ENCODE measurements at places on chromosomes 1 and 21. TPM values are rescaled to one million over a fixed set of nuclear protein-coding genes. Genes with fewer than 3 reads are reported as not detected.

RAB3B gene
- total RNA-seq, result 0.02 TPM

DNA sequence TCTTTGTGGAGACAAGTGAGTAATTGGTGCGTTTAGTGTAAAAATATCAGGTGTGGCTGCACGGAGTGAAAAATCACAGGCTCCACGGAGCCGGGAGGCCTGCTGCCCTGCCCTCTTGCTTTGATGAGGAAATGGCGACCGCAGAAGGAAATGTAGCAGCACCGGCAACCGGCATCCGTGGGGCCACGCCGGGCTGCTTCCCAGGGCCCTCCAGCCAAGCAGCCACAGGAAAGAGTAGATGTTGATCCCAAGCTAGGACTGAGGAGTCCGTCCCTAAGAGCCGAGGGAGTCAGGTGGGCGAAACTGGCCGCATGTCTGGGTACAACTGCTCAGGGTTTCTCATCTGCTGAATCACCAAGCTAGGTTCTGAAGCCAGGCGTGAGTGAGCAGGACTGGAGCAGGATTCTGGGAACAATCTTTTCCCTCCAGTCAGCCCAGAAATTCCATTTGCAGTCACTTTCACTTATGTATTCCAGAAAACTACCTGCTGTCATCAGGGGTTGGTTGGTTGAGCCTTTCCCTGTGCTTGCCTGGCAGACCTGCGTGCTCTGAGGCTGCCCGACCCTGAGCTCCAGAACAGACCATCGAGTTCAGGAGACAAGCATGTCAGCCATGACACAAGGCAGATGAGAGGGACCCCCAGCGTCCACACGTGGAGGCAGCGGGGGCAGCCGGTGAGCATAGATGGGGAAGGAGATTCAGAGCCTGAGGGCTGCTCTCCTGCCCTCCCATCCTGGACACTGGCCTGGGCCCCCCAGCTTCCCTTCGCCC, 5.8 kb upstream of the ITGB2 start:
- peak overlapping the region; percentile 88 for H3K4me3 ChIP-seq
- peaks cover 91% of the 10 kb centered on the region for H3K4me1 ChIP-seq
- H3K27me3 ChIP-seq, result no peaks in the 10 kb centered on the region
- H3K36me3 ChIP-seq, result peaks cover 15% of the 10 kb centered on the region
- DNase-seq, result peak; percentile 64

GRCh38 chr1:178846306-178846705, 24.6 kb downstream of the ANGPTL1 start:
- H3K4me1 ChIP-seq, result no peaks in the 10 kb centered on the region
- H3K27ac ChIP-seq, result no peak overlapping the region
- no peak overlapping the region for H3K4me3 ChIP-seq
- H3K36me3 ChIP-seq, result no peaks in the 10 kb centered on the region
- no peaks in the 10 kb centered on the region for H3K27me3 ChIP-seq

LDLRAD1 gene
- total RNA-seq, result not detected

NTMT2 gene
- not detected for total RNA-seq

TXLNA gene
- total RNA-seq, result 65.8 TPM

DNA sequence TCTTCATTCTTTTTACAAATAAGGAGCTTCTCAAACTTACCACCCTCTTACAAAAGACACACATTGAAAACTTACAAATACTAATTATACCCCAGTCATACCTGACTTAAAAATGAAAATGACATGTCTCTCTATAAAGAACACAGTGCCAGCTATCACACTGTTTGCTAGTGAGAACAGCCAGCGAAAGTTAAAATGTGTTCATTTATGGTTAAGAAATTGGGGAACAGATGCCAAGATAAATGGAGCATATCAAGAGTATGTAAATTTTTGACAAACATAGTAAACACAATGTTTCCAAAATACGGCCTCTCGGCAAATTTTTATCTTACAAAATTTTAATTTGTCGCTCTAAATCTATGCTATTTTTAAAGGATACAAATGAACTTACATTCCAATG, 1422.9 kb downstream of the KCNT2 start:
- no peaks in the 10 kb centered on the region for H3K36me3 ChIP-seq
- H3K4me3 ChIP-seq, result no peak overlapping the region
- no peaks in the 10 kb centered on the region for H3K27me3 ChIP-seq
- H3K4me1 ChIP-seq, result no peaks in the 10 kb centered on the region
- DNase-seq, result no peak
- H3K27ac ChIP-seq, result no peak overlapping the region

GRCh38 chr1:77832901-77833300, 53.5 kb downstream of the MIGA1 start:
- H3K27ac ChIP-seq, result no peak overlapping the region
- peaks cover 3% of the 10 kb centered on the region for H3K4me1 ChIP-seq
- no peaks in the 10 kb centered on the region for H3K27me3 ChIP-seq
- no peak for DNase-seq

GRCh38 chr1:91555821-91556531, 55.3 kb downstream of the CDC7 start:
- peak overlapping the region; percentile 95 for H3K27ac ChIP-seq
- H3K4me3 ChIP-seq, result peak overlapping the region; percentile 7
- DNase-seq, result peak; percentile 83
- no peaks in the 10 kb centered on the region for H3K27me3 ChIP-seq
- H3K36me3 ChIP-seq, result peaks cover 14% of the 10 kb centered on the region

GRCh38 chr1:6991266-6991665, 206.0 kb downstream of the CAMTA1 start:
- H3K27me3 ChIP-seq, result peaks cover 35% of the 10 kb centered on the region
- H3K4me3 ChIP-seq, result no peak overlapping the region
- H3K36me3 ChIP-seq, result no peaks in the 10 kb centered on the region
- no peak overlapping the region for H3K27ac ChIP-seq
- no peak for DNase-seq

DNA sequence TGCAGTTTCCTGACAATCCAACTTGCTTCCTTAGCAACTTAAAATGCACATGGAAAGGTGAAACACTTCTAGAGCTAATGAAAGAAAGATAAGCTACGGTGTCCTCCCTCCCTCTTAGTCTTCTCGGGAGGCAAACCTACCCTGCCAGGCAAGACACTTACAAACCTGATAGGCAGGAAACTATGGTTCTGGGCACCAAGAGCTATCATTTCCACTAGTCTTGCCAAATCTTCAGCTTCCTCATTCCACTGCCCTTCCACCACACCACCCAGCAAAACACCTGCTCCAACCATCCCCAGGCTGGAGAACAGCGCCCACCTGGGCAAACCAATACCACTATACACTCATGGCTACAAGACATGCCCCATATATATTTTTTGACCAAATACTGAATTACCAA, 15.2 kb downstream of the NDC1 start:
- no peaks in the 10 kb centered on the region for H3K27me3 ChIP-seq
- H3K4me1 ChIP-seq, result no peaks in the 10 kb centered on the region
- no peak overlapping the region for H3K27ac ChIP-seq

DNA sequence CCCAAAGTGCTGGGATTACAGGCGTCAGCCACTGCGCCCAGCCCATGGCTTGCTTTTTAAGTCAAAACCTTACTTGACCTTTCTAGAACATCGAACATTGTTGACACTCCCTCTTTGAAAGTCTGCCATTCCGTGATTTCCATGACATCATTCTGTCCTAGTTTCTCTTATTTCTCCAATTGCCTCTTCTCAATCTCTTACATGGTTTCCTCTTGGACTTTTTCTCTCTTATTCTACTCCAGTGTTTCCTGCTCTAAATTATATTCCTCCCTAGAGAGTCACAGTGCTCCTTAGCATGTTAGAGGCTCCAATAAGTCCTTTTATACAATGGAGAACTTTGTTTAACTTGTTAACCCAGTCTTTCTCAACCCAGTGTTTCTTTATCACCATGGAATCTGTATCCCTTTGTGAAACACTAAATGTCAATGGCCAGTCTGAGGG, 25.5 kb downstream of the JAM2 start:
- no peaks in the 10 kb centered on the region for H3K4me1 ChIP-seq
- H3K27ac ChIP-seq, result no peak overlapping the region
- H3K27me3 ChIP-seq, result peaks cover 6% of the 10 kb centered on the region
- no peak for DNase-seq

DNA sequence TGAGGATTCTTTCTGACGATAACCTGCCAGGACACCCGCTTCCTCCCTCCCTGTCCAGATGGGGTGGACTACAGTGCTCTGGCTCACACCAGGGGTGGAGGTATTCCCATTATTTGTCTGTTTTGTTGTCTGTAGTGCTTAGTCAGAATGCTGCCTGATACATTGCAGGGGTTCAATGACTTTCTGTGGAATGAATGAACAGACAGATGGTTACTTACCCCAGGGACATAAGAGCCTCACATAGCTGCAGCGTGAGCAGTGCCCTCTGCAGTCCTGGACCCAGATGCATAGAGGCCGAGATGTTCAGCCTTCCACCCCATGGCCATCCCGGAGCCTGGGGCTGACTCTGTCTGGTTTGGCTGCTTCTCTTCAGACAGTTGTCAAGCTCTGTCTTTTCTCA, 13.0 kb upstream of the F3 start:
- H3K27ac ChIP-seq, result no peak overlapping the region
- H3K36me3 ChIP-seq, result no peaks in the 10 kb centered on the region
- H3K27me3 ChIP-seq, result peaks cover 15% of the 10 kb centered on the region
- no peak overlapping the region for H3K4me3 ChIP-seq
- no peaks in the 10 kb centered on the region for H3K4me1 ChIP-seq

AMY1C gene
- not detected for total RNA-seq

DNA sequence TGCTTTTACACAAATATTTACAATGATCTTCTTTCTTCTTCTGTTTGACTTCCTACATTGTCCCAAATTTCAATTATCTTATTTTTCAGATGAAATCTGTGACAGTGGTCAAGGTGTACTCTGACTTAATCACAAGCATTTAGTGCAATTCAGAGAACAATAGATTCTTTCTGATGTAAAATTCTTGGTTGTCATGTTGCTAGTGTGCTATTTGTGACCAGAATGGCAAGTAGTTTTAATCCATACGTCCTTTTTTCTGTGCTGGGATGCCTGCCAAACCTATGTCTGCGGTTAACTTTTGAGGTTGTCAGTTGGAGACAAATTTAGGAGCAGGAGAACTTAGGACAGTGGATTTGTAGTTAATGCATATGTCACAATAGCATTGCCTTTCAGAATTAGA, 31.0 kb downstream of the NCAM2 start:
- H3K4me1 ChIP-seq, result no peaks in the 10 kb centered on the region
- H3K36me3 ChIP-seq, result no peaks in the 10 kb centered on the region
- DNase-seq, result no peak
- no peaks in the 10 kb centered on the region for H3K27me3 ChIP-seq
- H3K27ac ChIP-seq, result no peak overlapping the region
- no peak overlapping the region for H3K4me3 ChIP-seq

DNA sequence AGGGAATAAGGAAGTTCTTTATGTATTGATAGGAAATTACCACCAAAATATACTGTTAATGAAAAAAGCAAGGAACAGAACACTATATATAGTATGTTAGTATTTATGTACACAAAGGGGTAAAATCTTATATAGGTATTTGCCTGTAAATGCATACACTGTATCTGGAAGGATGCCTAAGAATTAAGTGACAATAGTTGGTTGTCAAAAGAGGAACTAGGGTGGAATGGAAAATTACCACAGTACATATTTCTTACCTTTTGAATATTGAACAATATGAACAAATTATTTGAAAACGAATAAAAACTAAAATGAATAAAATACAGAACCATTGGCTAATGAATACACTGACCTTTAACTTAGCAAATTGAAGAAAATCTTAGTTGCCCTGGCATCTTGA, 13.6 kb downstream of the ARPC5 start:
- peaks cover 23% of the 10 kb centered on the region for H3K4me1 ChIP-seq
- no peak overlapping the region for H3K4me3 ChIP-seq
- no peak for DNase-seq
- H3K27me3 ChIP-seq, result no peaks in the 10 kb centered on the region
- H3K36me3 ChIP-seq, result peaks cover 29% of the 10 kb centered on the region

GRCh38 chr1:56074007-56074651, 505.2 kb downstream of the PLPP3 start:
- no peaks in the 10 kb centered on the region for H3K4me1 ChIP-seq
- no peak for DNase-seq
- H3K27me3 ChIP-seq, result no peaks in the 10 kb centered on the region
- no peaks in the 10 kb centered on the region for H3K36me3 ChIP-seq
- no peak overlapping the region for H3K4me3 ChIP-seq

DNA sequence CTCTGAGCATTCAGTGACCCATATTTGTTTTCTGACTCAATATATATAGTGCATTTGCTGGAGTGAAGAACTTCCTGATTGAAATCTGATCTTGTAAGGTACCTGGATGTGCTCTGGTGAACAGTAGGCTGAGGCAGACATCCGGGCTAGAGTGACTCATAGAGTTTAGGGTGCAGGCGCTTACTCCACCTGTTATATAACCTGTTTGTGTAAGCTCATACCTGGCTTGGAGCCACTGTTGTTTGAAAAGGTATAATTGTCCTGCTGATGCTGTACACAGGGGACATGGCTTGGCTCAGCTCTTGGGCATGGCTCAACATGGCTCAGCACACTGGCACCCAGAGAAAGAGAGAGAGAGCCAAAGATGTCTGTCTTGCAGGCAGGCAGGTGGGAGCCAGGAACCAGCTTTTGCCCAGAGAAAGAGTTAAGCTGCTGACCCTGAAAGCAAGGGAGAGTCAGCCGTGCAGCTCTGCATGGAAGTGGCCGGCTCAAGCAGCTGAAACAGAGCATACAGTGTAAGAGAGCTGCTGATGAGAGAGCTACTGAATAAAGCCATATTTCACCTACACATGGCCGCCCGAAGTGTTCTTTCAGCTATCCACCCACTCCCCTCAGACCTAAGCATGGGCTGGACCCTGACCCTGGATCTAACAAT, 43.2 kb downstream of the GJA5 start:
- no peak for DNase-seq
- no peak overlapping the region for H3K4me3 ChIP-seq
- no peak overlapping the region for H3K27ac ChIP-seq
- H3K36me3 ChIP-seq, result no peaks in the 10 kb centered on the region
- H3K27me3 ChIP-seq, result peaks cover 19% of the 10 kb centered on the region
- peaks cover 8% of the 10 kb centered on the region for H3K4me1 ChIP-seq

CD84 gene
- total RNA-seq, result 16.2 TPM

GLIS1 gene
- not detected for total RNA-seq

CRYBG2 gene
- total RNA-seq, result 2.2 TPM

KRTAP19-3 gene
- total RNA-seq, result not detected

DNA sequence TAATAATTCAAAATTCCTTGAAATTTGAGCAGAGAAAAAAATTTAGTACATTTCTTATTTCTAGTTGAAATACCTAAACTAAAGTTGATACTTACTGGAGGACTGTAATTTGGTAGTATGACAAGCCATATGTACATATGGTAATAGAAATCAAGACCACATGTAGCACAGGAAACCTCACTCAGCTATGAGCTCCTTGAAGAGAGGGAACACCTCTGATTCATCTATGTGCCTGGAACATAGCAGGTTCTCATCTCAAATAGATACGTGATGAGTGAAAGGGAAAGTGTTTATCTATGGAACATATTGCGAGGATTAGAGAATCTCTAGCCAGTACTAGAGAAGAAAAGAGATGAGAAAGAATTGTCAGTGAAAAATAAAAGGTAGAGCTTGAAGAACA, 47.9 kb upstream of the GNG4 start:
- peaks cover 54% of the 10 kb centered on the region for H3K36me3 ChIP-seq
- DNase-seq, result no peak
- H3K27ac ChIP-seq, result no peak overlapping the region
- no peaks in the 10 kb centered on the region for H3K27me3 ChIP-seq

- DNase-seq, result no peak
- no peaks in the 10 kb centered on the region for H3K36me3 ChIP-seq
- H3K27ac ChIP-seq, result no peak overlapping the region
- H3K27me3 ChIP-seq, result no peaks in the 10 kb centered on the region
Observed at GRCh38 chr1:190847166-190847565, 369.5 kb upstream of the BRINP3 start.

PRDM15 gene
- 10.3 TPM for total RNA-seq

All from activated CD4-positive, alpha-beta T cell treated with anti-CD3 and anti-CD28 coated beads, Interleukin-2, amount 10 ng/mL, durations not matched to agents 7 days and 5 days (primary cell).